Thymus (tissue), 14 donors: ENCODE measurements at places on chromosomes 1 and 21. TPM values are rescaled to one million over a fixed set of nuclear protein-coding genes. Genes with fewer than 3 reads are reported as not detected.

DNA sequence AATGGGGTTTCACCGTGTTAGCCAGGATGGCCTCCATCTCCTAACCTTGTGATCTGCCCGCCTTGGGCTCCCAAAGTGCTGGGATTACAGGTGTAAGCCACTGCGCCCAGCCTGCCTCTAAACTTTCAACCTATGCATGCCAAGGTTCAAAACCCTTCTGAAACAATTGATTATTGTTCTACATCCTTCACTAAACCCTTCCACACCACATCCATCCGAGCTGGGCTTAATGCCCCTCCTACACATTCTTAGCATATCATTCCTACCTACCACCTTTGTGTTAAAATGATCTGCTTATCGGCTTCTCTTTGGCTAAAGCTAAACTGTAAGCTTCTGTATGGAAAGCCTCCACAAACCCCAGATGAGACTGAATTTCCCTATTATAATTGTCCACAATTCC lies 40.8 kb upstream of the DOCK7 start:
- DNase-seq: no peak

DNA sequence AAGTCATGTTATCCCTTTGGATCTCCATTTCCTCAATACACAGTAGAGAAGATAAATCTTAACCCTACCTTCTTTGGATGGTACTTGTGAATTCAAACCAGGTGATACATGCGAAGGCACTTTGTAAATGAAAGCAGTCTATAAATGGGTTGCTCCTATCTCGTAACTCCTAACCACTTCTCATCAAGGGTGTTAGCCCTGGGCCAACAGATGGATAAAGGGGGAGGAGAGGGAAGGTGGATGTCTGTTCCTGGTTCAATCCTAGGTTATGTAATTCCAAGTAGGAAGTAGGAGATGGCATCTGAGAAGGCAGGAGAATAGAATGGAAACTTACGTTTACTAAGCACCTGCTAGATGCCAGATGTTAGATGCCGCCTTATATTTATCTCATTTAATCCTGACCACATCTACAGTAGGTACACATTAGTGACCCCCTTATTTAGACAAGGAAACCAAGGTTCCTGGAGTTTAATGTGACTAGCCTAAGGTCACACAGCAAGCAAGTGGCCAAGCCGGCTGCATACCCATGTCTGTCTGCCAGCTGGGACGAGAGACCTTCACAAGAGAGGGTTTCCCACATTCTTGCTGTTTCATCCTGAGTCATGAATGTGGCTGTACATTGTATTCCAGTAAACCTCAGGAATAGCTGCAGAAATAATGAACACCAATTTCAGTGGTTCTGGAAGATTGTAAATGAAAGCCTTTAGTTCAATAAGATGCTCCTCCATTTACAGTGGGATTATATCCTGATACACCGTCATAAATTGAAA lies 47.7 kb downstream of the ELAVL4 start:
- no peak for DNase-seq

- no peak for DNase-seq
These were observed 64.6 kb downstream of the ERI3 start for GRCh38 chr1:44290250-44291094.

- DNase-seq: no peak
These were observed 1206.7 kb upstream of the ADGRL2 start for GRCh38 chr1:80594013-80594412.

The TCHHL1 gene
- total RNA-seq: 0.05 TPM

The GNG12 gene
- total RNA-seq: 14.8 TPM
